Stimulated activated memory B cell treated with anti-CD40 and anti-IgM and Interleukin-4, amounts not matched to agents 10 μg/mL and 1 μg/mL and 100 μg/mL, for 72 hours (primary cell): ENCODE measurements at places on chromosomes 1 and 21.
A peak's percentile ranks its signal among the peaks of the same experiment; 100 is the strongest.

GRCh38 chr1:43513471-43514173, 17.1 kb upstream of the PTPRF start:
- ATAC-seq, result no peak

GRCh38 chr1:90616395-90616794, 100.7 kb downstream of the BARHL2 start:
- ATAC-seq, result no peak

GRCh38 chr1:22907528-22907927, 65.1 kb downstream of the LACTBL1 start:
- ATAC-seq, result no peak

GRCh38 chr1:182677397-182678098, 6.8 kb downstream of the RGS8 start:
- peak; percentile 81 for ATAC-seq

GRCh38 chr1:93740601-93741031, 59.0 kb upstream of the BCAR3 start:
- ATAC-seq, result no peak

- ATAC-seq, result peak; percentile 47
Measured at GRCh38 chr1:226063224-226063976, 884 bp downstream of the H3-3A start.

GRCh38 chr1:46284597-46285564, 18.5 kb downstream of the LRRC41 start:
- no peak for ATAC-seq

DNA sequence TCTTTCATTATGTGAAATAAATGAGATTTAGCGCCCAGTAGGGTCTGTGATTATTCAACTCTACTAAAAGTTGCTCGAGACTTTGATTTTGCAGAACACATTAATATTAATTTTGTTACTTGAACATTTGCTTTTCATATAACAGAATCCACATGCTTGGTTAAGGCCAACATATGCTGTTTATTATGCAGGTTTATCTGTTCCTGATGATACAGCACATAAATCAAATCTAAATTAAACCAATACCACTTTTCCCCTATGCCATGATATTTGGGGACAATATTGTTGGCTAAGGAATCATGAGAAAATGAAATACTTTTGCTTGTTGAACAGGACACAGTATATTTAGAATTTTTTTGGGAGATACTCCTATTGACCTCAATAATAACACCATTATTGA, 291.1 kb downstream of the USP25 start:
- ATAC-seq, result no peak

DNA sequence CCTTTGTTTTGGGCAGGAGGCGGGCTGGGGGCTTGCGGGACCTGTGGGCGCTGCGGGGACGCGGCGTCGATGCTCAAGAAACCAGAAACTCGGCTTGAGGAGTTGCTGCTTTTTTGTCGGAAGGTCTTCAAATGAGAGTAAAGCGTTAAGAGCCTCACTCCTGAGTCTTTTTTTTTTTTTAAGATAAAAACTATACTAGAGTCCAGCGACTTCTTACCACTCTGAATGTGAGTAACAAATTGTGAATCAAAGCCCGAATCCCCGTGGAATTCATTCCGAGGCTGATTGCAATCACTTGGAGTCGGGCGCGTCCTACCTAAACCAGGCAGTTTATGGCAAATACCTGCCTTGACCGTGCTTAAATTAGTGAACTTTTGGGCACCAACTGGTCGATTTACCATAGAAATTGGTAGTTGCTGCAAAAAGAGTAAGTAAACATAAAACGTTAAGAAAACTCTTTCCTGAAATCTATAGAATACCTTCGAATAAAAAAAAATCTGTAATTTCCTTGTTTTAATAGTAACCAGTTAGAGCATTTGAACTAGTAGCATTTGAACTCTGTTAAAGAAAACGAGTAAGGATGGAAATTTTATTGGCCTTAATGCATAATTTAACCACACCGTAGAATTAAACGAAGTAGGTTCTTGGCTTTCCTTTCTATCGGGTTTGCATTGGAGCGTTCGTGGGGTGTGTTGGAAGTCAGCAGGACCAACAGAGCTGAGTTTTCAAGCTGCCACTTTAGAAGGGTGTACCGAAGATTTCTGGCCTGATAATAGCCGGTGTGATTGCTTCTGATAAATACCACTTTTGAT, 769 bp downstream of the GPSM2 start:
- ATAC-seq, result no peak

DNA sequence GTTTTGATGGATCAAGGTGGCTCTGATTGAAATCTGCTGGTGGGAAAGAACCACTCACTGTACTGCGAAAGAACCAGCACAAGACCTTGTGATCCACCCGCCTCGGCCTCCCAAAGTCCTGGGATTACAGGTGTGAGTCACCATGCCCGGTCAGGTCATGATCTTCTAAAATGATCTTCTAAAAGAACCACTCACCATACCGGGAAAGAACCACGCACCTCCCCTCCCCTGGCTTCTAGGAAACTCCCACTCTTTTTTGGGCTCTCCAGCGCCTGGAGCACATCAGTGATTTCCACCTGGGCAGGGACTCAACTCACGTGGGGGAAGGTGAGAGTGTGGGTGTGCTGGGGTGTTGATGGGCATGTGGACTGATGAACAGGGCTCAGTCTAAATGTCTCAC, 7.9 kb upstream of the RAB7B start:
- ATAC-seq, result no peak

GRCh38 chr1:227889047-227889862, 58.5 kb downstream of the WNT9A start:
- no peak for ATAC-seq

DNA sequence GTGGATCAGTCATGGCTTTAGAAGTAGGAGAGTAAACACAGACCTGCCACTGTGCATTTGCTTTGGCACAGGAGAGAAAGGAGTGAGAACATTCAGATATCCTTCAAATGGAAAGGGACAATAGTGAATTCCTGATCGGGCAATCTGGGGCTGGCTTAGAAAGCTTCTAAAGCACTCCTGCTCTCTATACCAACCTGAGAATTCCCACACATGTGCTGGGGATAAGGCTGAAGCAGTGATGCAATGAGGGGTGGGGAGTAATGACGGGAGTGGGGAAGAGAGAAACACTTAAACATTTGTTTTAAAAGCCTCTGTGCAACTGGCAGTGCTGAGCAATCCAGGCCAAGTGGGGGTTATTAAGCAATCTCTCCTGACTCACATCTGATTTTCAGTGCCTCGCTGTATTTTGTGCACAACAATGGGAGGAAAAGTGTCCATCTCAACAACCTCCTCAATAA, 108.8 kb downstream of the KIAA0319L start:
- no peak for ATAC-seq

GRCh38 chr21:25589887-25590286, 17.4 kb downstream of the MRPL39 start:
- ATAC-seq, result no peak

- ATAC-seq, result no peak
Measured at GRCh38 chr21:41683815-41684214, 83.0 kb downstream of the RIPK4 start.

DNA sequence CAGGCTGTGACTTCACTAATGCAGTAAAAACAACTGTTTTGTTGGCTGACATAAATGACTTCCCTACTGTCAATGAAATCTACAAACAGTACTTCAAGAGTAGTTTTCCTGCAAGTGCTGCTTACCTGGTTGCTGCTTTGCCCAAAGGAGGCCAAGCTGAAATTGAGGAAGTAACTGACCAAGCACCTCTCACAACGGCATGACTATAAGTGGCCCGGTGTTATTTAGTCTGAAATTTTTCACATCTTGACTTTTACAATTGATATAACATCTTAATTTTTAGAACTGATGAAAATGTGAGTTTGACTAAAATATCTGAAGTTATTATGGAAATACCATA, 274.9 kb upstream of the NR5A2 start:
- ATAC-seq, result no peak

- no peak for ATAC-seq
Measured at GRCh38 chr1:60765204-60765603, 317.2 kb upstream of the NFIA start.

- no peak for ATAC-seq
Measured at GRCh38 chr1:234107416-234108021, 203.0 kb downstream of the SLC35F3 start.

GRCh38 chr1:91891454-91891853, 5.5 kb upstream of the TGFBR3 start:
- ATAC-seq, result no peak

DNA sequence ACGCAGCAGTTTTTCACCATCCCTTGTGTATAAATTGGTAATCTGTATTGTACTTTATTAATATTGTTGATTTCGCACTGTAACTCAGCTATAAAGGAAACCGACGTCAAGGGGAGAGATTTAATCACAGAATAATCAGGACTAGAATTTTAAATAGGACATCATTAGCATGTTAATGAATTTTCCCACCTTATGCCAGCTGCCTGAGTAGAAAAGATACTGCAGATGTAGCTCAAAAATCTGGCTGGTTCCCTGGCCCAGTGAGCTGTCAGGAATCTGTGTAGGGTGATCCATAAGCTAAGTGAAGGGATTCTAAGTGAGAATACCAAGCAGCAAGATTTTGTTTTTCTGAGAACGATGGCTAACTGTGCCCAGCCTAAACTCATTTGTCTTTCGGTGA, 195.5 kb downstream of the DISC1 start:
- no peak for ATAC-seq

DNA sequence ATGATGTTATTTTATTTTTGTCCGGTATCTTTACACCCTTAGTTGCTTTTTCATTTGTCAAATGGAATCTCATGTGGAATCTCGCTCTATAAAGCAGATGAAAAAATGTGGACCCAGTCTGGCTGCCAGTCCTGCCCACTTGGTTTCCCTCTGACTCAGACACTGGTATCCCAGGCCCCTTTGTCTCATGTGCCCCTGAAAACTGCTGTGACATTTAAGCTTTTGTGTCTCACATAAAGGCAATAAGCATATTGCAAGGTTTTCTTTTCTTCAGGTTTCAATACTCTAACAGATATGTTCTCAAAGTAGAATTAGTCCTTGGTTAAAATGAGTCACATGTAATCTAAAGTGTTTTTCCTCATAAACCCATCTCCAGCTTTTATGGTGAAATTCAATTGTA, 183.3 kb downstream of the ST6GALNAC3 start:
- no peak for ATAC-seq

DNA sequence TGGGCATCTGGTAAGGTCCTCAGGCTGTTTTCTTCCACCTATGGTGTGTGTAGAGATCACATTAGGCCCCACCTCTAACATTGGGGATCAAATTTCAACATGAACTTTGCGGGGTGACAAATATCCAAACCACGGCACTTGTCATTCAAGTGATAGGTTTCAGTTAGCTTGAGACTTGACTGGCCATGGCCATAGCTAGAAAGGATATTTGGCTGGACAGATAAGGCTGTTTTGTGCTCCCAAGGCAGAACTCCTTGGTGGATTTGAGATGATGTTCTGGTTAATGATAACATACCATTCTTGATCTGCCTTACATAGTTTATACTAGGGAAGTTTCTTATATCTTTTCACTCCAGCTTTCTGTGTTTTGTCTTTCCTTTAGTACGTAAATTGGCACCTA, 48.5 kb downstream of the CELF3 start:
- no peak for ATAC-seq

- no peak for ATAC-seq
Measured at GRCh38 chr1:61844006-61844405, 101.7 kb downstream of the PATJ start.

- no peak for ATAC-seq
Measured at GRCh38 chr1:181592255-181592859, 109.0 kb downstream of the CACNA1E start.

DNA sequence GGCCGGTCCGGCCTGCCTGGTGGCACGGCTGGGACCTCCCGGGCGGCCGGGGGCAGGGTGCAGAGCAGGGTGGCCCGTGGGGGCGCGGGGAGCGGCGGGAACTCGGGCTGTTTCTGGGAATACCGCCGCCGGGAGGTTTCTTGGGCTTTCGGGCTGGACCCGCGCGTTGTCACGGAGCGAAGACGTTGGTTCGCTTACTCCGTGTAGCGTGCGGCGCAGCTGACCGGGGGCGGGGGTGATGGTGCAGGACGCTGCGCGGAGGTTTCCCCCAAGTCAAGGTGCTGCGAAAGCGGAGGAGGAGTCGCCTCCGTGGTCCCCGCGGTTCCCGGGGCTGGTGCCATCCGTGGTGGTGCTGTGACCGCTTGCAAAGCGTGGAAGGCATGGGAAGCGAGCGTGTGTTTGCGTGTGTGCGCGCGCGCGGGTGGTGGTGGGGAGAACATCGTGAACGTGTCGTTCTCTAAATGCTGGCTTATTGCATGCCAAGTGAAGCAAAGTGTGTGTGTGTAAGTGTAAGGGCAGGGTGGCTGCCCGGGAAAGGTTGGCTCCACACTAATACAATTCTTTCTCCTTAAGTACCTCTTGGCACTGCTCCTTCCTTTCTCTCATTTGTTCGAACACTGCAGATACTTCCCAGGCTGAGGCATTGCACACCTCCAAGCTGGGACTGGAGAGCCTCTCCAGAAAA, 1.1 kb downstream of the RYR2 start:
- ATAC-seq, result peak; percentile 31

GRCh38 chr1:43783671-43784205, 76.4 kb downstream of the ST3GAL3 start:
- ATAC-seq, result no peak

- ATAC-seq, result no peak
Measured at GRCh38 chr1:245154429-245155271, at the start of gene KIF26B. TSS of gene KIF26B (plus strand) at chr1:245154985. CDS start at chr1:245155425, 440 bp downstream.

DNA sequence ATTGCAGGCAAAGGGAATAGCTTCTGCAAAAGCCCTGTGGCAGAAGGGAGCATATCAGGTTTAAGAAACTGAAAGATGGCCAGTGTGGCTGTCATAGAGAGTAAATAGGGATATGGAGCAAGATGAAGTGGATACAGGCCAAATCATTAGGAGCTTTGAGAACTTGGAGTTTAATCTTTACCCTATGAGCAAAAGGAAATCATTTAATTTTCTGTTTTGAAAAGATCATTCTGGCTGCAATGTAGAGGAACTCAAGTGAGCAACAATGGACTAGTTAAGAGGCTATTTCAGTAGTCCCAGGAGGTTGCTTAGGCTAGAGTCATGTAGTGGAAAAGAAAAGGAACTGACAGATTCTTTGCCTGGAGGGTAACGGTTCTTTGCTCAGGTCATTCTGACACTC, 47.2 kb downstream of the RAP1A start:
- ATAC-seq, result no peak
